ENCODE measurements at places on chromosomes 11 and 22. TPM values are rescaled to one million over a fixed set of nuclear protein-coding genes. Genes with fewer than 3 reads are reported as not detected.

SFI1 gene
- total RNA-seq = 39.9 TPM

MIAT gene
- 2.9 TPM for total RNA-seq

NAALAD2 gene
- 0.15 TPM for total RNA-seq

CDC42EP2 gene
- 16.2 TPM for total RNA-seq

MS4A12 gene
- total RNA-seq = 591 TPM

All from left colon (tissue), 2 donors.